Activated T-helper 2 cell treated with anti-CD3 and anti-CD28 coated beads, Interferon-gamma antibody, Interleukin-2, Interleukin-4, amounts not matched to agents 10 μg/mL and 5 μg/mL and 100 μg/mL, durations not matched to agents 14 hours and 24 hours and 36 hours (primary cell): ENCODE measurements at places on chromosomes 7 and 10.

DNA sequence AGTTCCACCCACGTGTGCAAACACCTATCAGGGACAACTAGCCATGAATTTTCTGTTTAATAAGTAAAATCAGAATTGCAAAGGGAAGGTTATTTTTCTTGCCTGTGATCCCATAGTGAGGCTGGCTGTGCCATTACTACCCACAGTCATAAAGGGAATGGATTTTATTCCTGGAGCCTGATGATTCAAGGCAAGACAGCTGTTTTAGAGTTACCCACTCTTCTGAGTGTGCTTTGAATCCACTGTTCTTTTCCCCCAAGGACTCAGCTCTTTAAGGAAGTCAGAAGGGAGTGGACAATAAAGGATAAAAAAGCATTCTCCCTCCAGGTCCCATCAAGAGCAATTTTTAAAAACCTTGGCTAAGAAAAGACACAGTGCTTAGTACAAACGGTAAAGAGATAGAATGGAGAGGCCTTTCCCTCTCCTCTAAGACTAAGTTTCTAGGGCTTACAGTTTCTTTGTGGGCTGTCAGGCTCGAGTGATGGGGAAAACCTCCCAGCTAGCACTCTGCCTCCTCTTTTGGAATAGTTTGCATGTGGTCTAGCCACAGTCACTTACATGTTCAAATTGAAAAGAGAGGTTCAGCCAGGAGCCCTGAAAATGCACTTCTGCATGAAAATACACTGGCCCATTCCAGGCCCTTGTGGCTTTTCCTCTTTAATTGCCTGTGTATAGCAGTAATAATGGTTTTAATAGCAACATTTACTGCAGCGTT is 5.1 kb upstream of the LRRC4 start:
- DNase-seq: no peak

DNA sequence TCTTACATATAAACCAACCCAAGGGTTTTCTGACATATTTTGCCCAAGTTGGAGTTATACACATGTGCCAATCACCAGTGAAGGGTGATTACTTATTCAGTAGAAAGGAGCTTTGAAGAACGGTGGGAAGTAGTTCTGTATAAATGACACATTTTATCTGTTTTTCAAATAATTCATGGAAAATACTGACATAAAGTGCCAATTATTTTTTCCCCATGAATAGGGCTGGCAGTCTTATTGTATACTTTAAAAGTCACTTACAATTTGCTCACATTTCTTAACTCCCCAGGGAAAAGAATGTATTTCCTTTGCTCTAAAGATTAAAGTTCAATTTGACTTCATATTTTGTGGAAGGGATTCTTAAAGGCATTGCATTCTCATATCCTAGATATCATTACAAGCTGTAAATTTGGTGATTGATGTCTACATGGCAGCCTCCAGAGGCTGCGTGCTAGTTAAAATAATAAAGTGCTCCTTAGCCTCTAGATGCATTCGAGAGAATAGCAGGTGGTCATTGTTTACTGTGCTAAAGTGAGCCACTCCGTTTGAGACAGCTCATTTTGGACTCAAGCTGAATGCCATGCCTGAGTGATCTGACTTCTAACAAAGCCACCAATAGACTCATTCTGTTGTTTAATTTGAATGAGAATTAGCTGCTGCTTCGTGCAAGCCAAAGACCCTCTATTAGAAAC is 148.8 kb upstream of the NRP1 start:
- no peak for DNase-seq

GRCh38 chr10:119289227-119289920 is 82.0 kb downstream of the GRK5 start:
- DNase-seq: no peak

DNA sequence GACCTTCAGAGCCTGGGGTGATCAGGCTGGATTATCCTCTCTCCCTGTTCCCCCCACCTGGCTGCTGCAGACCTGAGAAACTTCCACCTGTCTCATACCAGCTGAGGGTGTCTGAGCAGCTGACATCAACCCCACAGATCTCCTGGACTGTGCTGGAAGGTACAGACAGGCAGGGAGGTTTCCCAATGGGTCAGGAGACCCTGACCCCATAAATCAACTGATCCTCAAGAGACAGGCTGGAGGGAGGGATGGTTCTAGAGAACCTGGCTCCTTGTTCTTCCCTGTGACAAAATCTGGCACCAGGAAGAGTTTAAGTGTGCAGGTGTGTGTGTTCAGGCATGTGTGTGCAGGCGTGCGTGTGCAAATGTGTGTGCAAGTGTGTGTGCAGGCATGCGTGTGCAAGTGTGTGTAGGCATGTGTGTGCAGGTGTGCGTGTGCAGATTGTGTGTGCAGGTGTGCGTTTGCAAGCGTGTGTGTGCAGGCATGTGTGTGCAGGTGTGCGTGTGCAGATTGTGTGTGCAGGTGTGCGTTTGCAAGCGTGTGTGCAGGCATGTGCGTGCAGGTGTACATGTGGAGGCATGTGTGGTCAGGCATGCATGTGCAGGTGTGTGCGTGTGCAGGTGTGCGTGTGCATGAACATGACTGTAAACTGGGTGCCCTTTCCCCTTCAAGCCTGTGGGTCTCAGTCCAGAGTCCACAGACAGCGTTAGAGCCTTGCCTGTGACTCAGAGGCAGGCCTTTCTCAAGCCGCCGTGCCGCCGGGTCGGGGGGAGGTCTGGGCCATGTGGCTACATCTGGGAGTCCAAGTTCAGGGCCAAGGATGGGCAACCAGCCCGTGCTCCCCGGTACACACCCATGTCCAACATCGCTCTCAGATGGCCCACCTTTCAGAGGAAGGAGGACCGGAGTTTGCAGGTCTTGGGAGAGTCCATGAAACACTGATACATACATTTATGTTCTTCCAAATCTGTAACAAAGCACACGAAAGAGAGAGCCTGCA is 50.1 kb upstream of the ELN start:
- DNase-seq: no peak

- no peak for DNase-seq
These were observed 677 bp downstream of the TSPAN14 start for GRCh38 chr10:80454513-80455460.

GRCh38 chr10:6274040-6274439 is 71.3 kb downstream of the PFKFB3 start:
- DNase-seq: no peak

DNA sequence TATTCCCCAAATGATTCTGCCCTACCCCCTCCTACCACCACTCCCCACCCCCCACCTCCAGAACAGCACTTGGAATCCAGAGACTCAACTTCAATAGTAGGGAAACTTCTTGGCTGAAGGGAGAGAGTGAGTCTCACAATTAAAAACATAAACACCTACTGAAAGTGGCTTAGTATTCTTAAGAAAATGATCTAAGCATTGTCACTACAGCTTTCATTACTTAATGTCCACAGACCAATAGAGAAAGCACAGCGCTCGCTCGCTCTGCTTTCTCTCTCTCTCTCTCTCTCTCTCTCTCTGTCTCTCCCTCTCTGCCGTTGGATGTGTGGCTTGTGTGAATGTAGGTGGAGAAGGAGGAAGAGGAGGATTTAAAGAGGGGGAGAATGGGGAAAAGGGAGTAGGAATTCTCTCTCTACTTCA is 1.5 kb upstream of the SEMA3A start:
- no peak for DNase-seq

DNA sequence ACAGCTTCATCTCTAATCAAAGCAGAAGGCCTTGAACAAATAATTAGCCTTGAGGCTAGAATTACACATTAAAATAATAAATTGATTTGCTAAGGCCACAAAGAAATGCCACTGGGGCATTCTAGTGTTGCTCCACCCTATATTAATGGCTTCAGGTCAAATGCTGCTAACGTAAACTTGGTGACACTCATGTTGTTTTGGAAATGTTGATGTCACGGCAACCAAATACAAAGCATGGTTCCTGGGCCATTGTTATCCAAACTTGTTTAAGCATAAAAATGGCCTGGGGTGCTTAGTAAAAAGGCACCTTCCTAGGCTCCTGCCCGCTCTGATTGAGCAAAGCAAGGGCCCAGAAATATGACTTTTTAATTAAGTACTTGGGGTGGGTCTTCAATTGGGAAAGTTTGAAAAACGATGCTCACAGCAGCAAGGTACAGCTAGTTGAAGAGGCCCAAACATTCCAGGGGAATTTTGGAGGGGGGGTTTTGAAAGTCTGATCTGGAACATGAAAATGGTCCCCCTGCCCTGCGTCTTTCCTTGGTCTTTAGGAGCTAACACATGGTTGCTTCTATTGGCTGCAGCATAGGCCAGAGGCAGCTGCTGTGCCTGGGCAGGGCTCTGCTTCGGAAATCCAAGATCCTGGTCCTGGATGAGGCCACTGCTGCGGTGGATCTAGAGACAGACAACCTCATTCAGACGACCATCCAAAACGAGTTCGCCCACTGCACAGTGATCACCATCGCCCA is 67.8 kb downstream of the ABCC2 start:
- DNase-seq: no peak

DNA sequence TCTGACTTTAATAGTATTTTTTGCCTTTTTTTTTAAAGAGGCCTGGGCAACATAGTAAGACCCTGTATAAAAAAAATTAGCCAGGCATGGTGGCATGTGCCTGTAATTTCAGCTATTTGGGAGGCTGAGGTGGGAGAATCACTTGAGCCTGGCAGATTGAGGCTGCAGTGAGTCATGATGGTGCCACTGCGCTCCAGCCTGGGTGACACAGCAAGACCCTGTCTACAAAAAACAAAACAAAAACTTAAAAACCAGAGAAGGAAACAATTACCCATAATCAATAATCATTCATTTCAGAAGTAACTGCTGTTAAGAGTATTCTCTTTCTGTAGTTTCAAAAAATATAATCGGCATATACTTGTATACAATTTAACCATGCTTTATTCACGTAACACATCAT is 28.0 kb downstream of the VPS26A start:
- DNase-seq: no peak

- no peak for DNase-seq
These were observed 8.1 kb downstream of the PGAM1 start for GRCh38 chr10:97434055-97434454.

- DNase-seq: no peak
These were observed 68.3 kb downstream of the AKR1E2 start for GRCh38 chr10:4894335-4894734.

DNA sequence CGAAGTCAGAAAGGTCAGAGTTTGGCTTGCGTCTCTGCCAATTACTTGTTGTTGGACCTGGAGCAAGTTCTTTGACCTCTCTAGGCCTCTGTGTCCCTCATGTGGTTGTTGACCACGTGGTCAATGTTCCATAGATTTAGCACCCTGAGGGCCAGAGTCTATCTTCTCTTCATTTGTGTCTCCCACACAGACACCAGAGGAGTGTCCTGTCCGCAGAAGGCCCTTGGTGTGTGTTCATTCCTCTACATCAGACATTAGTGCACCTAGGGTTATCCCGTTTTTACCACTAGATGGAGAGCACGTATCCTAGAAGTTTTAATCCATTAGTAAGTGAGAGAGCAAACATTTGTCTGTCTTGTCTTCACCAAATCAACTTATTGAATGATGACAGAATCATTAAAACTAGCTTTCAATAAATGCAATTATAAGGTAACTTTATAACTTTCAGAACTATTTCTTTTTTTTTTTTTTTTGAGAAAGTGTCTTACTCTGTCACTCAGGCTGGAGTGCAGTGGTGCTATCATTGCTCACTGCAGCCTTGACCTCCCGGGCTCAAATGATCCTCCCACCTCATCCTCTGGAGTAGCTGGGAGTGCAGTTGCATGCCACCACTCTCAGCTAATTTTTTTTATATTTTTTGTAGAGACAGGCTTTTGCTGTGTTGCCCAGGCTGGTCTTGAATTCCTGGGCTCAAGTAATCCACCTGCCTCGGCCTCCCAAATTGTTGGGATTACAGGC is 122.5 kb upstream of the ANKRD1 start:
- DNase-seq: no peak

DNA sequence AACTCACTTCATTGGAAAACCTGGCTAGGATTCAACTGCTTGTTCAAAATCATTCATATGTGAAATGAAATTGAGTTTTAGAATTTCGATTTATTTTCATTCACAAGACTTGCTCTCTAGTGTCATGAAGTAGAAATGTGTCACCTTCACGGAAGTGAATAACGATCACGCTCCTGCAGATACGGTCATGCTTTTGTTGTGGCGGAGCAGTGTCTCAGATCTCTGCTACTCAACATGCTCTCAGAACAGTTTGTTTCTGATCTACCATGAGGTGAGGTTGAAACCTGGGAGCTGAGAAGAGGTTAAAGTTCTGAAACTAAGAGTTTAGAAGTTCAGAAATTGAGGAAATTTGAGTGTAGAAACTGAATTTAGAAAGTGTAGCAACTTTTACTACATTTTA is 13.8 kb upstream of the PITRM1 start:
- peak; percentile 47 for DNase-seq

- DNase-seq: no peak
These were observed 151.3 kb upstream of the NPVF start for GRCh38 chr7:25379351-25380300.

GRCh38 chr10:106919871-106920282 is 244.6 kb downstream of the SORCS1 start:
- no peak for DNase-seq

GRCh38 chr7:34497153-34497777 is 160.8 kb upstream of the NPSR1 start:
- no peak for DNase-seq

- no peak for DNase-seq
These were observed 106.4 kb downstream of the TMEM130 start for GRCh38 chr7:98763441-98763840.

DNA sequence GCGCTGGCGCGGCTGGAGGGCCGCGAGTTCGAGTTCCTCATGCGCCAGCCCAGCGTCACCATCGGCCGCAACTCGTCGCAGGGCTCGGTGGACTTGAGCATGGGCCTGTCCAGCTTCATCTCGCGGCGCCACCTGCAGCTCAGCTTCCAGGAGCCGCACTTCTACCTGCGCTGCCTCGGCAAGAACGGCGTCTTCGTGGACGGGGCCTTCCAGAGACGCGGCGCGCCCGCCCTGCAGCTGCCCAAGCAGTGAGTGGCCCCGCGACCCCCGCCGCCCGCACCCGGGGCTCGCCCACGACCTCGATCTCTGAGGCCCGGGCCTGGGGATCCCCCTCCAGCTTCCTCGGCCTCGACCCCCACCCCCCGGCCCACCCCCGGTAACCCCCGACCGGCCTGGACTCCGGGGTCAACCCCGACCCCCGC is 537 bp downstream of the FOXK1 start:
- DNase-seq: peak; percentile 32

GRCh38 chr10:69468751-69469089 is 17.5 kb downstream of the TSPAN15 start:
- no peak for DNase-seq

DNA sequence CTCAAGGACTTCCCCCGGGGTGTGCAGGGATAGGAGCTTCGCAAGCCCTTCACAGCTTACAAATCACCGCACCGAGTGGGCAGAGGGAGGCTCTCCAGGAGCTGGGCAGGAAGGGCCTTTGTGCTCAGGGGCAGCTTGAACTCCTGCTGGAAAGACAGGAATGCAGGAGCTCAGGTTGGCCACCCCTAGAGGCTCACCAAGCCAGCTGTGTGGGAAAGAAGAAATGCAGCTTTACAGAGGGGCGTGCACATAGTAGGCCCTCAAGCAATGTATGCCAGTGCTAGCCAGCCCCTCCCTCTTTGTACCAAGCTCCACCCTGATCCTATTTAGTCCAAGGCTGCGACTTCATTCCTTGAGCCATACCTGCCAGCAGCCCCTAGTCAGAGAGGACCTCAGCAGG is 26.1 kb downstream of the STRA8 start:
- DNase-seq: no peak

GRCh38 chr10:23359692-23360380 is 15.2 kb upstream of the C10orf67 start:
- DNase-seq: no peak
